ENCODE measurements at places on chromosomes 1 and 21.

- DNase-seq, result no peak
Measured at GRCh38 chr1:8390707-8391106, 72.8 kb downstream of the SLC45A1 start.

DNA sequence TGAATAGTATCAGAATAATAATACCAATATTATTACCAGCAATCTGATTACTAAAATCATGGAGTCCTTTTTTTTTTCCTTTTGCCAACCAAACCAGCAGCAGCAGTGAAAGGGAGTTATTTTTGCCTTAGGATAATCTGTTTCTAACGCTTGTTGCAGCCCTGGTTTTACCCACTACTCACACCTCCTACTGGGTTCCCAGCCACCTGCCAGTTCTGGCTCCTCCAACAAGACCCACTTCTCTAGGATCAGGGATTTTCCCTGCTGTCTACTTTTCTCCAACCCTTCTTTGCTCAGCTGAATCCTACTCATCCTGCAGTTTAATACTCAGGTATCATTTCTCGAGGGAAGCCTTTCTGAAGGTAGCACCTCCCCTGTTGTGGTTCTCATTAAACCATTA lies 96.8 kb upstream of the BCAR3 start:
- no peak for DNase-seq

GRCh38 chr1:34612091-34612827 lies 142.6 kb upstream of the GJB5 start:
- no peak for DNase-seq

DNA sequence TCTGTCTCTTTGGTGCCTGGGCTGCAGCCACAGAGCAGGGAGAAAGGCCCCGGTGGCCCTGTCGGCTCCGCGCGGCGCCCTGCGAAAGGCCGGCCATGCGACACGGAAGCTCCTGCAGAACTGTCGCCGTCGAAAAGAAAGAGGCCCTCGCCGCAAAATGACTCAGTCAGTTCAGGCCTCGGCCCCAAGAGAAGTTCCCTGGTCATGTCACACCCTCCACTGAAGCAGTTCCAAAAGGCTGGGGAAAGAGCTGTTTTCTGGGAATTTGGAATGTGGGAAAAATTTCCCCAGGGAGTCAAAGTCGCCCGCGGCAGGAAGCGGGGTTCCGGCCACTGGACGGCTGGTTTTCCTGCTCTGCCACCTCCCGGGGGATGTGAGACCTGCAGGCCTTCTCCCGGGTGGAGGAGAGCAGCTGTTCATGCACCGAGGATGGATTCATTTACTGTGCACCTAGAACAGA lies 115.8 kb upstream of the ZNF678 start:
- no peak for DNase-seq

DNA sequence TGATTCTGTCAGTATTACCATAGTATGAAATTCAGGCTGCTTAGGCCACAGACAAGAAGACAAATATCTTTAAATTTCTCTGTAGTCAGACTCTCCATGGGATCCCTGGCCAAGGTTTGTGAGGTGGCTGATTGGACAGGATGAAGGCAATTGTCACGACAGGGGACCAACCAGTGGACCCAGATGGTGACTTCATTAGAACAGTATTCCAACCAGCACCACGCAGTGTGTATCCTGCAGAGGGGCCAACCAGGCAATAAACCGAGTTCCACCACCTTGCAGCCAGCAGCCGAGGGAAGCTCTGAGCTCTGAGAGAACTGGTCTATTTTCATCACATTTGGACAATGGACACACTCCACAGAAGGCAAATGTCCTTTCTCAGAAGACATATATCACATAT lies 16.1 kb downstream of the DSCAM start:
- DNase-seq, result no peak

GRCh38 chr1:187641015-187641414 lies 812.3 kb downstream of the PLA2G4A start:
- DNase-seq, result no peak

DNA sequence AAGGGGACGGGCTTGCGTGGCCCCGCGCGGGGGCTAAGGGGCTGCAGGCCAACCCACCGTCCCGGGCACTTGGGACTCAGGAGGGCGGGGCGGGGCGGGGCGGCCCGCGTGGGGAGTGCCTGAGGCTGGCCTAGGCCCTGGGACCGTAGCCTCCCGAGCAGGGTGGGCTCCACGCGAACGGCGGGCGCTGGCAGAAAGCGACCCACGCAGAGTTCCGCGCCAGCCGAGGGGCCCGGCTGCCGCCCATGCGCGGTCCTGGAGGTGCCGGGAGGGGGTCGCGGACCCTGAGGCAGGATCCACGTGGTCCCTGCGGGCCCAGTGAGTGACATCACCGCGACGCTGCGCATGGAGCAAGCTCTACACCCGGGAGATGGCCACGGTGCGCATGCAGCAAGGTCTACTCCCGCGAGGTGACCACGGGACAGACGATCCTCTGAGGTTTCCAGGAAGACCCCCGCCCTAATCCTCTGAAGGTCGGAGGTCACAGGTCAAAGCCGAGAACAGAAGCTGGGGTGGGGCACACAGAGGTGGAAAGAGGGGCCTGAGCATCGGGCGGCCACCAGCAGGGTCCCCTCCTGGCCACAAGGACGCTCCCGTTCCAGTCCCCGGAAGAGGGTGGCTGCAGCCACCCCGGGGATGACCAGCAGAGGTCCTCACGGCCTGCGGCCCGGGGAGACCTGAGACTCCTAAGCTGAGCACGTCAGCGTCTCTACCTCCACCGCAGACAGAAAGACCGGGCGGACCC lies 13.5 kb upstream of the SLC19A1 start:
- DNase-seq, result peak; percentile 89

DNA sequence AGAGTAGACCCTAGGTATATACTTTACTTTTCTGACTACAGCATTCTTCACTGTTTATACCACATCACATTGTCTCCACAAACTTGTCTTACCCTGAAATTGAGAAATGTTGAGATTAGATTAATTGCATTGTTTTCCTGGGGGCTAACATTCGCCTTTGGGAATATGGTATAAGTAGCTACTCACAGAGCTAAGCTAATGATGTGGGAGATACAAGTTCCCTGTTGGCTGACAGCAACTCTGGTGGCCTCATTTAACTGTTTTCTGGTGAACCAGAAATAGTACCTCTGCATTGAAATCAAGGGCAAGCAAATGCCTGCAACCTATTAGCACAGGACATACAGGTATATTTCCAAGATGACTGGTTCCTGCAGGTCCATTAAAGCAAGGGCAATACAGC lies 13.2 kb upstream of the VCAM1 start:
- DNase-seq, result no peak
